Skeletal muscle cell (primary cell): ENCODE measurements at places on chromosomes 16 and 17.

- DNase-seq, result no peak
Measured at GRCh38 chr17:7833795-7834541, at the start of gene KDM6B. Gene KDM6B, plus strand, starts transcription at chr17:7834217. Its CDS starts 11,338 bp downstream, at chr17:7845555.

DNA sequence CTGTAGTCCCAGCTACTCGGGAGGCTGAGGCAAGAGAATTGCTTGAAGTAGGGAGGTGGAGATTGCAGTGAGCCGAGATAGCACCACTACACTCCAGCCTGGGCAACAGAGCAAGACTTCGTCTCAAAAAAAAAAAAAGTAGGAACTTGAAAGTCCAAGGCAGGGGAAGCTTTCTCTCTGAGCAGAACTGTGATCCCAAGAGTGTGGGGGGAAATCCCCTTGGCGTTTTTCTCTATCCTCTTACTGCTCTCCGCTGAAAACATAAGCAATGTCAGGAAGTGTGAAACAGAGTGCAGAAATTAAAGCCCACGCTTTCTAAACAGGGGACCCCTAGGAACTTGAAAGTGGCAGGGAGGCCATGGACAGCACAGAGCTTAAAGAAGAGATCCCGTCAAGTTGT is 9.8 kb upstream of the CMTM3 start:
- no peak for DNase-seq

- DNase-seq, result no peak
Measured at GRCh38 chr17:31583772-31584356, 192.4 kb downstream of the RAB11FIP4 start.

- no peak for DNase-seq
Measured at GRCh38 chr17:71455219-71455618, 665.6 kb upstream of the SOX9 start.

- no peak for DNase-seq
Measured at GRCh38 chr17:57455063-57455914, 199.0 kb downstream of the MSI2 start.

DNA sequence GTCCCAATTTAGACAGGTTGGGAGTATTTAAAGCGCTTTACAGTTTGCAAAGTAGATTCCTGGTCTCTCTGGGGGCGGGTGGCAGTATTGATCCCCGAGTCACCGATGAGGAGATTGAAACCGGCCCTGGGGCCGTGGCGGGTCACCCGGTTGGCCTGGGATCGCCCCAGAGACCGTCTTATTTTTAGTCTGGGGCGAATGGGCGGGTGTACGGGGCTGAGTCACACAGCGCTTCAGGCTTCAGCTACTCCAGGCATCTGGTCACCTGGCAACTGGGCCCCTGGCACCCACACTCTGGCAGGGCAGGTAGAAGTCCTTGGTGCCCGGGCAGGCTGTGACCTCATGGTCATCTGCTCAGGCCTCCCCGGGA is 669 bp downstream of the MIEF2 start:
- no peak for DNase-seq

GRCh38 chr16:30478766-30479478 is 6.4 kb downstream of the ITGAL start:
- DNase-seq, result no peak
